ENCODE measurements at places on chromosomes 5 and 9.

- no peak for DNase-seq
These were observed 614.1 kb downstream of the EBF1 start for GRCh38 chr5:158485604-158486081.

GRCh38 chr5:179276838-179277395, 68.3 kb downstream of the ADAMTS2 start:
- DNase-seq, result no peak

DNA sequence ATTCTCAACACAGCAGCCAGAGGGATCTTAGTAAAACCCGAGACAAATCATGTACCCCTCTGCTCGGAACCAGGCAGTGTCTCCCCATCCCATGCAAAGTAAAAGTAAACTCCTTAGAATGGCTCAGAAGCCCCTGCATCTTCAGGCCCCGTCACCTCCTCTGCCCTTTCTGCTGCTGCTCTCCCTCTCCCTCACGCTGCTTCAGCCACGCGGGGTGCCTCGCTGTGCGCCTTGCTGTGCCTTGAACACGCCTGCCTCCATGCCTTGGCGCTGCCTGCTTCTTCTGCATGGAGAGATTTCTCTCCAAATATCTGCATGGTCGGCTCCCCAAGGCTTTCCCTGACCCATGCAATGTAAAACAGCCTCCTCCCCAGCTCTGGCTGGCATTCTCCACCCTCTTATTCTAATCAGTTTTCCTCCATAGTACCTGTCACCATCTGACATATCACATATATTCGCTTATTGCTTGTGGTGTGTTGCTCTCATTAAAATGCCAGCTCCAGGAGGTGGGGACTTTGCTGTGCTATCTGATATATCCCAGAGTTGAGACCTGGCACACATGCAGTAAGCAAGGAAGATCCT, 8.0 kb downstream of the GPRIN1 start:
- no peak for DNase-seq

- DNase-seq, result no peak
These were observed 27.6 kb downstream of the SEMA4D start for GRCh38 chr9:89470224-89470839.

DNA sequence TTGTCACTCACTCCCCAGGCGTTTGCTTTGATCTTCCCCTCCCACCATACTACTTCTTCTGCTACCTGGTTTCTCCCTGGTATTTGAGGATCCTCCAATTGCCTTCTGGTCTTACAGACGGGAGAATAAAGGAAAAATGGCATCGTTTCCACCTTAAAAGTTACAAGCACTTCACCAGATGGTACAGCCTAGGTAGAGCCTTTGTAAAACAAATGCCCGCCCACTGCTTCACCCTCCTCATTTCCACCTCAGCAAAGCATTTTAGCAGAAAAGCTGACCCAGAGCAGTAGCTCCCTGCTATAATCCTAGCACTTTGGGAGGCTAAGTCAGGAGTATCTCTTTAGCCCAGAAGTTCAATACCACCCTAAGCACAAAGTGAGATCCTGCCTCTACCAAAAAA, 5.1 kb upstream of the ANXA2R start:
- no peak for DNase-seq

GRCh38 chr5:144547098-144547499, 376.4 kb downstream of the KCTD16 start:
- no peak for DNase-seq

GRCh38 chr5:152592416-152592815, 187.3 kb upstream of the NMUR2 start:
- DNase-seq, result no peak

DNA sequence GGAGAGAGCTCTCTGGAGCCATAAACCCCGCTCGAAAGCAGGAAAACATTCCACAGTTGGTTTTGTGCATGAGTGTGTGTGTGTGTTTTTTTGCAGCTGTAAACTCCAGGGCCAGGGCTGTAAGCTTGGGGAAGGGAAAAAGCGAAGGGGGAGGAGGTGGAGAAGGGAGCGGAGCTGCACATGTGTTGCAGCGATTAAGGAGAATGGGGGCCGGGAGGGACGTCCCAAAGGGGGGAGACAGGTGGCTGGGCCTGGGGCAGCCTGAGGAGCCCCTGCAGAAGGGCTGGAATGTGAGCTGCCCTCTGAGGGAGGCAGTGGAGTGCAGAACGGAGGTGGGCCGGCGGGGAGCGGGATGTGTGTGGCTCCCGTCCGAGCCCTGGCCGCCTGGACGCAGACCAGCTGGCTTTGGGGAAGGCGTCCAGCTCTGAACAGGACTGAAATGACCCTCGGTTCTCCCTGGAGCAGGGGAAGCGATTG, 2.7 kb upstream of the MYMK start:
- no peak for DNase-seq

GRCh38 chr5:125073090-125073489, 326.7 kb upstream of the ZNF608 start:
- no peak for DNase-seq

- no peak for DNase-seq
These were observed 123.9 kb downstream of the COL23A1 start for GRCh38 chr5:178466342-178466741.

DNA sequence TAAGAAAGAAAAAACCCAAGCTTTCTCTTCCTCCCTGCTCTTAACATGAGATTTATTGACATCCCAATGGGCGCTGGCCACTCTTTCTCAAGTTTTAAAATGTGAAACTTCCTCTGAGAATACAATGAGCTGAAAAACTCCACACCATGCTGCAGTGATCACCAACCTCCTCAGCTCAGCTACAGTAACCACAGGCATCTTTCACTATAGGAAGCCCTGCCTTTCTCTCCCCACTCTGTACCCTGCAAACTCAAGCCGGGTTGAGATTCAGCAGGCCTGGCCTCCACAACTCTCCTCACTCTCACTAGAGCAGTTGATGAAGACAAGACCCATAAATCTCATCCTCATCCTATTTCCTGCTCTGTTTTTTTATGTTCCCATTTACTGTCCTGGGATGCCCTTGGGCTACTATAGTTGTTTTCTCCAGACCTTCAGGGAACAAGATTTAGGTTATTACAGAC, 48.3 kb downstream of the SH3TC2 start:
- no peak for DNase-seq

GRCh38 chr5:143678148-143678905, 133.6 kb upstream of the HMHB1 start:
- DNase-seq, result no peak

GRCh38 chr5:168356592-168356991, 65.1 kb downstream of the WWC1 start:
- DNase-seq, result no peak

DNA sequence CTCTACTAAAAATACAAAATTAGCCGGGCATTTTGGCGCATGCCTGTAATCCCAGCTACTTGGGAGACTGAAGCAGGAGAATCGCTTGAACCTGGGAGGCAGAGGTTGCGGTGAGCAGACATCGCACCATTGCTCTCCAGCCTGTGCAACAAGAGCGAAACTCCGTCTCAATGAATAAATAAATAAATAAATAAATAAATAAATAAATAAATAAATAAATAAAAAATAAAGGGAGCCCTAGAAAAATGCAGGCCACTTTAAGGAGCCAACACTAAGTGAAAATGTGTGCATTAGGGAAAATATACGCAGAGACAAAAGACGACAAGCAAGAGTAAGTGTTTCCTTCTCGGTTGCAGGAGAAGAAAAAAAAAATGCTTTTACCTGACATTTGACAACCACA, 132.6 kb upstream of the CDH10 start:
- DNase-seq, result no peak

DNA sequence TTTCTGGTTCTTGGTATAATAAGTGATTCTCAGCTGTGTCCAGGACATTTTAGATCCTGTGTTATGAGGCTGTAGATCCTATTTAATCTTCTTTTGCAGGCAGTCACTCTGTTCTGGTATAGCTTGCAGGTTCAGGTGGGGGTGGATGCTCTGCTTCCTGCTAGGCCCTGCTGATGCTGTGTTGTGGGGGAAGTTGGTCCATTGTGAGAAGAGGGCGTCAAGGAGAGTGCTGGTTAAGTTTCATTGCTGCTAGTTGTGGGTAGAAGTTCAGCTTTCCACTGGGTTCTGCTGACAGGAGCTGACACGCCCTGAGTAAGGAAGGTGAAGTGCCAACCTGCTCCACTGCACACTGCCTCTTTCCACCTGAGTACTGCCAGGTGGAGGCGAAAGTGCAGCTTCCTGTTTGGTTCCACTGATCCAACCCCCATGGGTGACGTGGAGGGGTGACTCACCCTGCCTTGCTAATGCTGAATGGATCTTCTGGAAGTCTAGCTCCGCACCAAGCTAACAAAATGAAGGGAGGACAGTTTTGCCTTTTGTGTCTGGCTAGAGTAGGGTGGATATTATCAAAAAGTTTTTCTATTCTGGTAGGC, 16.3 kb downstream of the NMRK1 start:
- DNase-seq, result peak; percentile 63

DNA sequence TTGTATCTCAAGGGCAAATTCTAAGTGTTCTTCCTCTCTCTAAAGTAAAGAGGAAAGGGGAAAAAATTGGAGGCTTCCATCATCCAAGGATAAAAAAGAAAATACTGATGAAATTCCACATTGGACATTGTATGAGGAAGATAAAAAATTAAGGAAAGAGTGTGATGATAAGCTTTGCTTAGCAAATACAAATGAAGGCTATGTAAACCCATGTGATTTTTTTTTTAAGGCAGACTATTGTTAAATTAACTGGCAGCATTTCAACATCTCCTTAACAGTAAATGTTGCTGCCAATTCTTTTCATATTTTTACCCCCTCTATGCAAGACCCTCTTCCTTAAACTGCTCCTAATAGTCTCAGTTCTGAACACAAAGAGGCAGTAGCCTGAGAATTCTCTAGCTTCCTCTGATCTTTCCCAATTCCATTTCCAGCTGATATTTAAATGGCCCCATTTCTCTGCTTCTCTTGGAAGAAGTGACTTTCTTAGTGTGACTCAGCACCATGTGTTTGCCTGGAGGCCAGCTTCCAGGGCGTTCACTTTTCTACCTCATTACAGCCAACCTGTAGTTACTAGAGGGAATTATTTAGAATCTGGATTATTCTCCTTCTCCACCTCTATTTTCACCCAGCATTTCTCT, 159.7 kb downstream of the TLE1 start:
- DNase-seq, result no peak

GRCh38 chr9:122360891-122361290, 9.9 kb upstream of the PTGS1 start:
- no peak for DNase-seq

DNA sequence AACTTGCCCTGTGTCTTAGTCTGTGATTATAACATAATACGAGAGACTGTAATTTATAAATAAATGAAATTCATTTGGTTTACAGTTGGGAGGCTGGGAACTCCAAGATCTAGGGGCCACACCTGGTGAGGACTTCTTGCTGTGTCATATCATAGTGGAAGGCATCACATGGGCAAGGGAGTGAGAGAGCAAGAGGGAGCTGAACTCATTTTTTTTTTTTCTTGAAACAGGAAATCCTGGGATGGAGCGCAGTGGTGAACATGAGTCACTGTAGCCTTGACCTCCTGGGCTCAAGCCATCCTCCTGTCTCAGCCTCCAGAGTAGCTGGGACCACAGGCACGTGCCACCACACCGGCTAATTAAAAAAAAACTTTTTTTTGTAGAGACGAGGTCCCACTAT, 7.2 kb downstream of the MLANA start:
- DNase-seq, result no peak

- no peak for DNase-seq
These were observed 97.4 kb downstream of the PBX3 start for GRCh38 chr9:125844611-125845010.

GRCh38 chr5:84091127-84091799, 293.4 kb downstream of the EDIL3 start:
- DNase-seq, result no peak

- no peak for DNase-seq
These were observed 260.7 kb downstream of the SYK start for GRCh38 chr9:91062281-91062680.

GRCh38 chr5:67154556-67155206, 41.9 kb downstream of the CD180 start:
- DNase-seq, result no peak

DNA sequence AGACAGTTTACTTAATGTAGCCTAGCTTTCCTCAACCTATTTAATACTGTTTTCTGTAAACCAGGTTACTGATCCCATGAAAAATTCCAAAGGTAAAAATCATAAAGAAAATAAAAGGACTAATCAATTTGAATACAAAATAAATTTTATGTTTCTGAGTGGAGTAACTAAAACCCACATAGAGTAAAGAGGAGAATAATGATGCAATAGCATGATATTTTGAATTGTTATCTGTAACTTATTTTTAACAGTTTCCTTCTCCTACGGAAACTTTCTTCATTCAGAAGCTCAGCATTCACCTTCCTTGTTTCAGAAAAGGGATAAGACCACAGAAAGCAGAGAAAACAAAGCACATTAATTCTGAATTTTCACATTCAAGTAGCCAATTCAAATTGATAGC, 320.6 kb upstream of the NUDT12 start:
- no peak for DNase-seq

DNA sequence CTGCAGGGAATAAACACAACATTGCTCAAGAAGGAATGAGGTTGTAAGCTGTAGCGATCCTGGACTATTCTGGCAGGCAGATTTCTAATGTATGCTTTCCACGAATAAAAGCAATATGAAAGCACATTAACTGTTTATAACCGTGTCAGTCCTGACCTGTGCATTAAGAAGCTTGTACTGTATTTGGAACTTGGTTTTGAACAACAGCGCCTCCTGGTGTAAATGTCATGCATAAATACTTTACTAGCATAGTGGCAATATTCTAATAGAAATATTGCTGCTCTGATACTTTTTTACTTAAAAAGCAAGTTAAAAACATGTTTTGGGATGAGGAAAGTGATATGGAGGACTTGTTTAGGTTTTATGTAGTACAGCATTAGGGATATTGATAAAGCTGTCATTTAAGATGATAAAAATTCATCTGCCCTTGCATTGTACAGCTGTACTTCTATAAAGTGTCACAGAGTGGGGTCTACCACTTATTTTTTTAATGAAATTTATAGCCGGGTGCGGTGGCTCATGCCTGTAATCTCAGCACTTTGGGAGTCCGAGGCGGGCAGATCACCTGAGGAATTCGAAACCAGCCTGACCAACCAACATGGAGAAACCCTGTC, 70.7 kb upstream of the GNE start:
- peak; percentile 77 for DNase-seq

DNA sequence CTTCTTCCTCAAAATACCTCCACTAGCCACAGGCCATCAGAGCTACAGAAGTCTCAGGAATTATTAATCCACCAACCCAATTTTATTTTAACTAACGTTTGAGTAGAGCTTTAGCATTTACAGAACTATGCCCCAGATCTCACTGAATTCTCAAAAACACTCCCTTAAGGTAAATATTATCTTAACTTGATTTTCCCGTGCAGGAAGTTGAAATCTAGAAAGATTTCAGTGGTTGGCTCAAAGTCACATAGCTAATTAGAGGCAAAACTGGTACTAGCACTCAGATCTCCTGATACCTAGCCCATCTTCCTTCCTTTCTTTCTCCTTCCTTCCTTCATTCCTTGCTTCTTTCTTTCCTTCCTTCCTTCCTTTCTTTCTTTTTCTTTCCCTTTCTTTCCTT, 298.3 kb downstream of the ENC1 start:
- no peak for DNase-seq
